Head of caudate nucleus (tissue), 42 donors: ENCODE measurements at places on chromosomes 11 and 22.

GRCh38 chr11:68751331-68751856, at the start of gene TESMIN:
TESMIN (minus strand) TSS chr11:68751520; CDS start chr11:68750660, 860 bp downstream.
- DNase-seq, result peak; percentile 84

GRCh38 chr11:100574894-100575769, 112.0 kb upstream of the ARHGAP42 start:
- DNase-seq, result no peak

GRCh38 chr11:14902650-14903350, 10.8 kb upstream of the CYP2R1 start:
- no peak for DNase-seq

- no peak for DNase-seq
These were observed 990.9 kb downstream of the BRD1 start for GRCh38 chr22:48836673-48837340.

DNA sequence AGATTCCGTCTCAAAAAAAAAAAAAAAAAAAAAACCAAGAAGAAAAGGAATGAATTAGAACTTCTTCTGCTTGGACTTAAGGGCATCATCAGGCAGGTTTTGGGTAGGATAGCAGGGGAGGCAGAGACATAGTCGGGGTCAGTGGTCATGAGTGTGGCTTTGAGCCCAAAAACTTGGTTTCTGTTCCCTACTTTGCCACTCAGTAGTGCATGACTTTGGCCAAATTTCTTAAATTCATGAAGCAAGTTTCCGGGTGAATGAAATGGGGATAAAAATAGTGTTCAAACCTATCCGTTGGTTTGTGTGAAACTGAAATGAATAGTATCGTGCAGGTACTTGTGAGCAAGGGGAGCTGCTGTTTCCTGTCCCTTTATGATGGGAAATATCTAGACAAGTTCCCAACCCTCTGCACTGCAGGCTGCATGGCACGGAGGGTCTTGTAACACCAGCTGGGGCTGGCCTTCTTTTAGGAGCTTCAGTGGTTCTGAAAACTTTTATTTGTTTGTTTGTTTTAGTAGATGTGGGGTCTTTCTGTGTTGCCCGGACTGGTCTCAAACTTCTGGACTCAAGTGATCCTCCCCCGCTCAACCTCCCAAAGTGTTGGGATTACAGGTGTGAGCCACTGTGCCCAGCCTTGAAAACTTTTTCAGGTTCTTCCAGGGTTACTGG, 18.4 kb downstream of the NEAT1 start:
- DNase-seq, result no peak

- no peak for DNase-seq
These were observed 7.4 kb upstream of the SHANK3 start for GRCh38 chr22:50665212-50665611.

DNA sequence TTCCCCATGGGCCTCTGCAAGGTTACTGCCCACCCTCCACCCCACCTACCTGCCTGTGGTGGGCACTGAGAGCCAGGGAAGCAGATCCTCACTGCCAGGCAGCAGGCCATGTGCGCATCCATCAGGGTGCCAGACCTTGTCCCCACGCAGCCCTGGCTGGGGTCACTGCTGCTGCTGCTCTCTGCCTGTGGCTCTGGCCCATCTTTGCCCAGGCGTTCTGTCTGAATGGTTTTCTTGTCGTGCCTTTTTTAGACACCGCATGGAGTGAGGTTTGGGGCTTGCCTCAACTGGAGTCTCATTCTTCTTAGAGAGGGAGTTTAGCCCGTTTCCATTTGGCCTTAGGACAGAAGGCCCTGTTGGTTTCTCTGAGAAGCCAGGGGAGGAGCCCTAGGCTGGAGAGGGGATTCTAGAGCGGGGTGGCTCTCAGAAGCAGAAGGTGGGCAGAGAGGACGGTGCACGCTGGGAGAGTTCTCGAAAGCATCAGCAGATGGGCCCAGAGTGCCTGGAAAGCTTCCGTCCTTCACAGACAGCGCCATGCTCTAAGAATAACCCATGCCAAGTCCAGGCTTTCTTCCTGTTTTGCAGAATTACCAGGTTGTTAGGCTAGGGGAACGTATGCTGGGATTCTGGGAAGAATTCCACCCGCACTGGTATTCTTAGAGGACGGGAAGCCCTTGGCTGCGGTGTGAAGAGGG, 8.1 kb downstream of the TANGO2 start:
- peak; percentile 38 for DNase-seq

DNA sequence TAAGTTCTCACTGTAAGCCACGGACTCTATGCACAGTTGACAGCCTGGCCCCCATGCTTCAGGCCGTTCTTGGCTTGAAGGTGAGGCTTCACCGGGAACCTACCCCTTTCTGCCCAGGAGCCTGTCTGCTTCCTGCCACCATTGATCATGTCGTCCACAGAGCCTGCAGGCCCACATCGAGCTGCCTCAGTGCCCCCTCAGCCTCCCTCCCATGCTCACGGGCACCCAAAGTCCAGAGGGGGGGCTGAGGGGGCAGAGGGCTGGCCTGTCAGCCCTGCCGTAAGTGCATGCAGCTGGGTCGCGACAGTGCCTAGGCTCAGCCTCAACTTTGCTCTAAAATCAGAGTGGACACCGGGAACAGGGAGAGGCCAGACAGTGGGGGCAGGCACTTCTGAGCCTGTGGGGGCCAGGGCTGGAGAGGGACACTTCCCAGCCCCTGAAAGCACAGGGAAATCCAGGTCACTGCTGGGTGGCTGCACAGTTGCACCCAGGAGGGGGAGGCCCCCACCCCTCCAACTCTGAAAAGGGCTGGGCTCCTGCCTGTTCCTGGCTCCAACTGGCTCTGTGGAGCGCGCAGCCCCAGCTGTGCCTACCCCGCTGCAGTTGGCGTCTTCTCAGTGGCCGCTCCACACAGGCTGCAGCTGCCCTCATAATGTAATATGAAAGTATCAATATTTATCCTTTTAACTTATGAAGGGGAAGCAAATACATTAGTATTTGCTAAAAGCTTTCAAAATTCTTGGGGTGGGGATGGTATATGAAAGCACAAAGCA, 598.6 kb downstream of the DLG2 start:
- DNase-seq, result no peak

- DNase-seq, result no peak
These were observed 36.3 kb upstream of the CFAP300 start for GRCh38 chr11:102010776-102011494.

GRCh38 chr11:105609832-105610781, at the start of gene GRIA4:
GRIA4 (plus strand) TSS chr11:105610073; CDS start chr11:105610998, 925 bp downstream.
- DNase-seq, result peak; percentile 78

GRCh38 chr11:133545199-133545803, 13.0 kb upstream of the OPCML start:
- DNase-seq, result no peak

- DNase-seq, result no peak
These were observed 9.8 kb upstream of the FUT4 start for GRCh38 chr11:94533696-94534630.

- no peak for DNase-seq
These were observed 117.5 kb upstream of the NNMT start for GRCh38 chr11:114178656-114179055.

GRCh38 chr22:25890651-25891050, 148.7 kb downstream of the MYO18B start:
- no peak for DNase-seq

DNA sequence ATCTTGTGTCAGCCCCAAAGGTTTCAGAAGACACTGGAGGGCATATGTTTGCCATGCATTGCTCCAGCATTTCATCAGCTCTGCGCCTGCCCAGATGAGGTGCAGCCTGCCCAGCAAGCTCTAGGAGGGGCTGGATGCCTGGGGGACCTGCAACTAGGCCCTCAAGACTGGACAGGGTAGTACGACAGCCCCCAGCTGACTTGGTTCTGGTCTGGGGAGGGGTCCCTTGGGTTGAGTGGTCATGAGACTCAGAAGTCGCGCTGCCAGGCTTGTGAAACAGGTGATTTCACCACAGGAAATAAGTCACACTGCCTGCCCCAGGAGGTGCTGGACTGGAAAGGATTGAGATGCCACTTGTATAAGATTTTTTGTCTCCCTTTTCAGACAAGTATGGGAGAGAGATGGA, 23.4 kb downstream of the TPBGL start:
- no peak for DNase-seq

DNA sequence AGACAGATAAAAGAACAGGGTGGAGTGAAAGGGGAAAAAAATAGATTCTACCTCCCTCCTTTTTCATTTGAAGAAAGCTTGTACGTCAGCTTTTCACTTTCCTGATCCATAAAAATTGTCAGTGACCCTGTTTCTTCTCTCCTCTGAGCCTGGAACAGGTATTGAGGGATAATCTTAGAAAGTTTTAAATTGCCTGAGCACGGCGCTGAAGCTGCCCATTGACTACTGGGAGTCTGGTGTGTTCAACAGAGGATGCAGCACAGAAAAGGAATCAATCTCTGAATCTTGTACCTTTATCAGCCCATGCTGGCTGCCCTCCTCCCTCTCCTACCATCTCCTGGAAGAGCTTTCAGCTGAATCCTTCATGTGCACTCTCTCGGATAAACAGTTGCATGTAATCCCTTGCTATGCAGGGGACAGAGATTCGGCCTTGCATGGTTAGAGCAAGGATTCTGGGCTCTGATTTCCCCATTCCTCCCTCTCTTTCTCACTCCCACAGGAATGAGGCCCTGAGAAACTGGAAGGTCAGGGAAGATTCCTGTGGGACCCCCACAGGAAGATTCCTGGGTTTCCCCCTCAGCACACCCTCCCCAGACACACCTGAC, 162.4 kb upstream of the SYN3 start:
- no peak for DNase-seq

GRCh38 chr11:12280199-12280837, 97.1 kb upstream of the PARVA start:
- DNase-seq, result no peak

- DNase-seq, result no peak
These were observed 8.3 kb upstream of the C22orf39 start for GRCh38 chr22:19455585-19456370.

- no peak for DNase-seq
These were observed 75.4 kb upstream of the FSHB start for GRCh38 chr11:30155428-30155827.

GRCh38 chr22:42473484-42474193, 41.4 kb upstream of the NFAM1 start:
- DNase-seq, result no peak

DNA sequence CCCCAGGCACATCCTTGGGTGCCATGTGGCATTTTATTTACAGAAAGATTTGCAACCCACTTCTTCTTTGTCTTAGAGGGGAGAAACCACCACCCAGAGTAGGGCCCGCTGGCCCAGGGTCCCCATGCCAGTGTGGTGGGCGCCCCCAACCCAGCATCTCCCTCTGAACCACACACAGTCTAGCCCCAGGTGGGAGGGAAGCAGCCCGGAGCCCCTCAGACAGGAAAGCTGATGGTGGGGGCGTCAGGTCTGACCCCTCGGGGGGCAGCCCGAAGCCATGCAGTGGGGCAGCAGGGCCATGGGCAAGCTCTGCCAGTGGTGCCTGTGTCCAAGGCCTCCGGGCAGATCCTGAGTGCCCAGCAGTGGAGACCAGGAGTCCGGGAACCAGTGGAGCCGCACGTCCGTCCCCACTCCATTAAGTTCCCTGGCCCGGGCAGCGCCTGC, 11.7 kb downstream of the TRPM5 start:
- DNase-seq, result no peak

GRCh38 chr11:32094923-32095322, 4.0 kb downstream of the RCN1 start:
- DNase-seq, result no peak

- DNase-seq, result no peak
These were observed 38.2 kb upstream of the PAK1 start for GRCh38 chr11:77512092-77512491.
